ENCODE measurements at places on chromosomes 11 and 22.

- no peak for DNase-seq
These were observed 9.1 kb downstream of the DENND6B start for GRCh38 chr22:50317674-50318073.

- no peak for DNase-seq
These were observed 48.7 kb downstream of the PTPRJ start for GRCh38 chr11:48028914-48029680.

- peak; percentile 70 for DNase-seq
These were observed 15.1 kb upstream of the RRAS2 start for GRCh38 chr11:14373941-14374646.

DNA sequence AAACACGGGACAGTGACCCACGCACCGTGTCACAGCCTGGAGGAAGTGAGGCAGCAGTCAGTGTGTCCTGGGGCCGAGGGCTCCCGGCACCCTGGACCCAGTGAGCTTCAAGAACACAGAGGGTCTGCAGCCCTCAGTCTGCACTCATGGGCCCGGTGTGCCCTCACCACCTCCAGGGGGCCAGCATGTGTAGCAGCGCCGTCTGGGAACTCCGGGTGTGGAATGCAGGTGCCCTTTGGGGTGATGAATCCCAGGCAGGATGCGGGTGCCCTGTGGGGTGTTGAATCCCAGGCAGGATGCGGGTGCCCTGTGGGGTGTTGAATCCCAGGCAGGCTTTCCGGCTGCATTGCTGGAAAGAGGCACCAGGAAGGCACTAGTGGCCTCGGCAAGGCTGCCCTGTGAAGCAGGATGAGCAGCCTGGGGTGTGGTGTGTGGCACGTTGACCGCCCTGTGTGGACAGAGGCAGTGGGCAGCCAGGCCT lies 1399.9 kb downstream of the BRD1 start:
- DNase-seq, result no peak

GRCh38 chr22:35314161-35314942 lies 14.7 kb downstream of the TOM1 start:
- DNase-seq, result no peak

GRCh38 chr11:133509924-133510697 lies 22.2 kb downstream of the OPCML start:
- no peak for DNase-seq

DNA sequence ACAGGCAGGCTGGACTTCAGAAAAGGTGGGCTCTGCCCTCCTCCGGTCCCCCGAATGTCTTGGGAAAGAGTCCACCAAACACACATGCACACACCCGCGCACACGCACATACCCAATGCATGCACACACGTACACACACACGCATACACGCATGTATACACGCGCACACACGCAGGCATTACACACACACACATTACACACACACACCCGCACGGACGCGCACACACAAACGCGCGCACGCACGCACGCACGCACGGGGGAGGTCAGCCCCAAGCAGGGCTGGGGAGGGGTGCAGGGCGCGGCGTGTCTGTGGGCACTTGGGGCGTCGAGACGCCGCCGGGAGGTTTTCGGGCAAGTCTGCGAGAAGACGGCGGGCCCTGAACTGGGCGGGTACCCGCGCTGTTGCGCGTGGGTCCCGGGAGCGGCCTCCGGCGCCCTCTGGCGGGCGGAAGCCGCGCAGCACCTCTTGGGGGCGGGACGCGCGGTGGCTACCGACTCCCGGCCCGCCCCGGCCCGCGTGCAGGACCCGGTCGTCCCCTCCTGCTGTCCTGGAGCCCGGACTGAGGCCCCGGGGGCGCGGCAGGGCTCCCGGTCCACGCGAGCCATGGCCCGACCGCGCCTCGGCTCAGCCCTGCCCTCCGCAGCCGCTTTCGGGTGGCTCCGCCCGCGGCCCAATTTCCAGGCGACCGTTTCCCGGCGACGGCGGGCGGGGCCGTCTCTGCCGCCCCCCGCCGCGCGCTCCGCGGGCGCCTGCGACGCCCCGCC lies 3.6 kb downstream of the SEPTIN5 start:
- DNase-seq, result peak; percentile 10

GRCh38 chr11:35223371-35223796 lies 84.4 kb downstream of the CD44 start:
- DNase-seq, result peak; percentile 42

GRCh38 chr11:115548878-115549528 lies 44.8 kb upstream of the CADM1 start:
- no peak for DNase-seq

DNA sequence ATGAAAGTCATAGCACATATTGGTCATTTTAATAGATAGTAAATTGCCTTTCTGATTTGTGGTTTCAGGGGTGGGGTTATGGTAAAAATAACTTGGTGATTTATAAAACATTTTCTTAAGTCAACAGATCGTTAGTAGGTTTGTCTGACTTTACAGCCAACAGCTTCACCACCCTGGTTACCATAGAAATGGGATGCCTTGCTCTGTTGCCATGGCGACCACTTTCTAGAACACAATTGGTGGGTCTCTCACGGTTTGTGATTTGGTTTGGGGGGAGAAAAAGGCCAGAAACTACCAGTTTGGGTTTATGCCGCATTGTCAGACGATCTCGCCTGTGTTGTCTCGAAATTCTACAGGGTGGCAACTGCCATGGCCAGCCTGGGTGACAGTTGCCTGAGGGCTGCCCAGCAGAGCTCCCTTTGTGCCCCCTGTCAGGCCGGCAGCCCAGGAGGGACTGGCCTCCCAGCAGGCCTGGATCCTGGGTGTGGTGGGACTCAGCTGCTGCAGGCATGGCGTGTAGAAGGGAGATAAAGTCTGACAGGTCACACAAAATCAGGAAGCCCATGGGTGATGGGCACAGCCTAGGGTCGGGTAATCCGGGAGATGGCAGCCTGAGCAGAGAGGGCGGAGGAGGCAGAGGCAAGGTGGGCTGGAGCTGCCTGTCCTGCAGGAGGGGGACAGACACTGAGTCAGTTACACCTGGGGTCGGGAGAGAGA lies 30.9 kb downstream of the KCNC1 start:
- no peak for DNase-seq

- DNase-seq, result no peak
These were observed 1.1 kb downstream of the DHCR7 start for GRCh38 chr11:71446942-71447688.

DNA sequence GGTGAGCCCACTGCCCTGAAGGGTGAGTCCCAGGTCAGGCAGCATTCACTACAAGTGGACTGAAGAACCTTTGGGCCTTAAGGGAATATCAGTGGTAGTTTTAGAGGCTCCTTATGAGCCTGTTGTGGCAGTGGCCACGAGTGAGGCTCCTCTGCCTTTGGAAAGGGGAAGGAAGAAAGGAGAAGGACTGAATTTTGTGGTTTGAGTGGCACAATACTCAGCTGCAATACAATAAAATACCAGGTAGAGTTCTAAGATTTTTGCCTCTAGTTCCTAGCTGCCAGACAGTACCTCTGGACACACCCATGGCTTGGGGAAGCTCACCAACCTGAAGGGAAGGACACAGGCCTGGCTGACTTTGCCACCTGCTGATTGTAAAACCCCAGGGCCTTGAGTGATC lies 260.9 kb downstream of the DYNC2H1 start:
- DNase-seq, result no peak

DNA sequence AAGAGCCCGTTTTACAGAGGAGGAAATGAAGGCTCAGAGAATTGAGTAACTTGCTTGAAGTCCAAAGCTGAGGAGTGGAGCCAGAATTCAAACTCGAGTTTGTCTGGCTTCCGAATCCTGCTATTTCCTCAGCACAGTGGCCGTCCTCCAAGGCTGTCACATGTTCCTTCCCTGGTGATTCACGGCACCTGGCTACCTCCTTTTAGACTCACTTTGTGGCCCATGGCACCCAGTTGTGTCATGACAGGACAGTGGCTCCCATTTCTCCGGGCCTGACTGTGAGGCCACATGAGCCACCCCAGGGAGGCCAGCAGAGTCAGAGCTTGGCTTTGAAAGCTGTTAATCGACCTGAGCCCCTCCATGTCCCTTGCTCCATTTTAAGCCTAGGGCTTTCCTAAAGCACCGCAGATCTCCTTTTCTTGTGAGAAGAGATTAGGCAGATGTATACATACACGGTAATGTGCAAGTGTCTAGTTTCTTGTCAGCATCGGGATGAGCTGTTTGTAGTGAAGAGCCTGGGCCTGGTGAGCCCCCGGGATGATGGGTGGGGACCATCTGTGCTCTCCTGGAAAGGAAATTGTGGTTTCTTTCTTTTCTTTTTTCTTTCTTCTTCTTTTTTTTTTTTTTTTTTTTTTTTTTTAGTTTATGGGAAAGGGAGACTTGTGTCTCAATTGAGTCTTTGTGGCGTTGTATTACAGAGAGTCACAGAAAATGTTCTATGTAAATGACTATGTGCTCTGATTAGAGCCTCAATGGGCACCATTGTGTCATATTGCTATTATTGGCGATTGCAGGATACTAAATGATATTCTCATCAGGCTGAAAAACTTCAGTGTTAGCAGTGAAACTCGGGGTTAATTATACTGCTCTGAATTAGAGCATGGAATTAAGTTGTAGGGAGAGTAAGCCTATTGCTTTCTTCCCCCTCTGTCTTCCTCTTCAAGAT lies 54.8 kb downstream of the PTPRJ start:
- no peak for DNase-seq

GRCh38 chr22:19535001-19535400 lies 10.8 kb upstream of the CLDN5 start:
- DNase-seq, result no peak

GRCh38 chr22:18071968-18072310 lies 5.9 kb upstream of the PEX26 start:
- no peak for DNase-seq

DNA sequence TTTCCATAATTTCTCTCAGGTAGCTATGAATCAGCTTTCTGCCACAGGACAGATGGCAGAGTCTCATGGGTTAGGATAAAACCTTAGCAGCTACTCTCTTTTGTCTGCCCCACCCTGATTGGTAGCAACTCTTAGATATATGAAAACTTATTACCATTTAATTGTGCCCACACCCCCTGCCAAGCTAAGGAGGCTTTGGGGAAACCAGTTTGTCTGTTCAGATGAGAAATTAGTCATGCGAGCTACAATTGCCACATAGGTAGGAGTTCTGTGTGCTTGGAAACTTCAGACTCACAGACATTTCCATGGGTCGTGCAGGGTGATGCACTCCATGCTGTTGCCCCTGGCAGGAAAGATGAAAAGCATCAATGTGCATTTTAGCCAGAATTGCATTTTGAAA lies 39.9 kb downstream of the CD44 start:
- no peak for DNase-seq

- DNase-seq, result peak; percentile 53
These were observed 44.9 kb upstream of the VSTM5 start for GRCh38 chr11:93895106-93895862.

- DNase-seq, result no peak
These were observed 7.1 kb upstream of the PYGM start for GRCh38 chr11:64766881-64767280.

DNA sequence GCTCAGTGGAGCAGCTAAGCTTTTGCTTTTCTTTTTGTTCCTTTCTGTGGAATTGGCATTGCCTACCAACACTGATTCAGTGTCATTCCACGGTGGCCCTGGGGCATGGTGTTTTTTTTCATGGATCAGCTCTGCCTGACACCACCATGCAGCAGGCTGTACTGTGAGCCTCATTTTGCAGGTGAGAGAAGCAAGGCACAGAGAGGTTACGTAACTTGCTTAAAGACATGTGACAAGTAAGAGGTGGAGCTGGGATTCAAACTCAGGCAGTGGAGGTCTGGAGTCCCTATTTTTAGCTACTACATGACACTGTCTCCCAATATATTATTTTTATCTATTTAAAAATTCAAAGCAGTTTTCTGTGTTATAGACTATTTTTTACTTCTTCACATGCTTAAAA lies 44.4 kb downstream of the APOL3 start:
- no peak for DNase-seq

- no peak for DNase-seq
These were observed 5.3 kb downstream of the RELA start for GRCh38 chr11:65657426-65657825.

- DNase-seq, result no peak
These were observed 393.4 kb downstream of the MIAT start for GRCh38 chr22:27050771-27051170.

DNA sequence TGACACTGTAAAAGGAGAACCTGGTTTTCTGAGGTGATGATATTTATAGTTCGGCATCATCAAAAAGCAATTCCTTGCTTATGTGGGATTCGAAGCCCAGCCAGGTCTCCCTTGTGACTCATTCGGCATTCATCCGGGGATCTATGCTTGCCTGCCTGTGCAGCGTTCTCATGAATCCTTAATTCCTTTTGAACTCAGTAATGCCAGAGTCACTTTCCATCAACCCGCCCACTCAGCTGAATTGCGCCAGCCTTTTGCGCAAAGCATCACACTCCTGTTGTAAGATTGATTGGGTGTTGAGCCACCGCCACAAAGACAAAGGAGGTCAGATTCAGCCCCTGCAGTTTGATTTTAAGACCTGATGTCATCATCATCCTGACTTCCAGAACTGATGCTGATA lies 128.6 kb downstream of the SLC17A6 start:
- peak; percentile 68 for DNase-seq

DNA sequence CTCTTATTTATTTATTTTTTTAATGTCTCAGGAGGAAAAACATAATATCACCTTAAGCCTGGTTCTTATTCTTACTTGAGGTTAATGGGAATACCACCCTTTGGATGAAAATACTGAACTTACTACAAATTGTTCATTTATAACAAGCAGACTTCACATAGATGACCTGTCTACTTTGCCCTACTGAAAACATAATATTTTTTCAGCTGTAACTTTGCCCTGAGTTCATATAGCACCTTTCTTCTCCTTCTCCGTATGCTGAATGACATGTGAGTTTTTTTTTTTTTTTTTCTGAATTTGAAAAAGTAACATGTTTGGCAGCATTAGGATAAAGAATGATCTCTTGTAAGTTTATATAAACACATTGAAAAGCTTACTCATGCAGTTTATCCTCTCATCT lies 186.8 kb downstream of the TMEM135 start:
- no peak for DNase-seq

All from BJ (cell line).